ENCODE measurements at places on chromosomes 5 and 9. TPM values are rescaled to one million over a fixed set of nuclear protein-coding genes. Genes with fewer than 3 reads are reported as not detected.

The FAM151B gene
- total RNA-seq = 0.91 TPM

The PTTG1 gene
- 0.88 TPM for total RNA-seq

The TMEM232 gene
- total RNA-seq = 3.6 TPM

DNA sequence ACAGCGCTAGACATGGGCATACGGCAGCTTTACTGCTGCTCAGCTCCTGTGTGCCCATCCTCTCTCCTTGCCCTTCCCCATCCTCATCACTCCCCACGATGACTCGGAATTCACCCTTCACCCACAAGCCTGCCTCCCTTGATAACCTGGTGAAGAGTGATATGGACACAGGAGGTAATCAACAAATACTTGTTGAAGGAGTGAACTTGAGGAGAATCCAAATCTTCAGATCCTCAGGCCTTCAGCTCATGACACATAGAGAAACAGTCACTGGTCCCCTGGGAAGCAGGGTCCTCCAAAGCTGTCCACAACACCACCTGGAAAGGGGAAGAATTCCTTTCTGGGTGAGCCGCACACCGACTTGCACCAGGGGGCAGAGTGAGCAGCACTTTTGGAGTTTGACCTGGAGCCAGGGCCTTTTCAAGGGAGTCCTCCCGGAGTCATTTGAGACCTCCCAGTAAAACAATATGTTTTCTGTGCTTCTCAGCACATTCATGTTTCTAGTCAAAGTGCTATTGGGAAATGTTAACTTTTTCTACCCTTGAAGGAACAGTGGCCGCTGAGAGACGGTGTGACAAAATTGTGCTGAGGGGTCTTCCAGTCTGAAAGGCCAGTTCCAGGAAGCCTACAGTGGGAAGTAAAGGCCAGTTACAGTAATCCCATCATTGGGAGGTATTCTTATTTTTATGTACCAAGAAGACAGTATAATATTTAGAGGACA is 332.3 kb downstream of the CWC27 start:
- DNase-seq = peak; percentile 36

DNA sequence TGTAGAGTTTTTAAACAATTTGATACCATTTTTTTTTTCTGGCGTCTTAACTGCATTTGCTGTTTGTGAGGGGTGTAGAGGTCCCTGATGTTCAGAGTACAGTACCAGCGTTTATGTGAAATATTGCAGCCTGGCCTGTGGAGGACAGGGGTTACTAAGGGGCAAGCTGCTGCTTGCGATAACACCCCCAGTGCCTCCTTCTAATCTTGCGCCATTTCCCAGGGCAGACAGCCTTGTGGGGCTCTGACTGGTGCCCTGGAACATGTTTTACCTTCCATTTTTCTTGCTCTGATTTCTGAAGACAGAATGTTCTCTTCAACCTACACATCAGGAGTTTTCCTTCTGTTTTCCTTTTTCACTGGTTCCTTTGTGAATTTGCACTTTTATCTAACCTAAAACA is 142.9 kb downstream of the DOCK8 start:
- DNase-seq = no peak

DNA sequence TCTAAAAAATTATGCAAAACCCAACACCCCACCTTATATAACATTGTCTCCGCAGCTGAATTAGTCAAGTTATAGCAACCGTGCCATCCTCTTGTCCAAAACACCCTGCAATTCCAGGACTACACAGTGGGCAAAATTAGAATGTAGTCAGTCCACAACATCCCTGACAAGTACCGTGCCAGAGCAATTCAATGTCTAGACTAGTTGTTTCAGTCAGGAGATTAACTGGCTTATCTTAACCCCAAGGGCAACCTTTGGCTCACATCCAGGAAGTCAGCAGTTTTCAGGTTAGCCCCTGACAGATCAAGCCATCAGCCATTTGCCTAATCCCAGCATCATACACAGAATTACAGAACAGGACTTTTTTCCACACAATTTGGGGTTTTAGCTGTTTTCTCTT is 240.8 kb upstream of the TMEM161B start:
- DNase-seq = no peak

- no peak for DNase-seq
These were observed 16.9 kb downstream of the CSNK1G3 start for GRCh38 chr5:123528878-123529277.

GRCh38 chr9:120934281-120934680 is 7.7 kb upstream of the TRAF1 start:
- no peak for DNase-seq

DNA sequence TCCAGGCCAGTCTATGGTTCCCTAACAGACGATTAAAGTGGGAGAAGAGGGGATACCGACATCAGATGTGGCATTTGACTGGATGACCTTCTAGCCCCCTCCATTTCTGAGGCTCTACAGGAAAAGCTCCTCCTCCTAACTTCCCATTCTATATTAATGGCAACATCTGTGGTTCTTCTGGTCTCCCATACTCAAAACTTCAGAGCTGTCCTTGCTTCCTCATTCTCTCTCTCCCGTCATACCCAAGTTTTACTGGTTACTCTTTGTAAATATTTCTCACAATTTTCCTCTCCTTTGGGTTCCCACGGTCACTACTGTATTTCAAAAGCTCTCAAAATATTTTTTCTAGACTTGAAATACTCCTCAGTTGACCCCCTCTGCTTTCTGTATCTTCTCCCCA is 36.0 kb upstream of the IL7R start:
- no peak for DNase-seq

DNA sequence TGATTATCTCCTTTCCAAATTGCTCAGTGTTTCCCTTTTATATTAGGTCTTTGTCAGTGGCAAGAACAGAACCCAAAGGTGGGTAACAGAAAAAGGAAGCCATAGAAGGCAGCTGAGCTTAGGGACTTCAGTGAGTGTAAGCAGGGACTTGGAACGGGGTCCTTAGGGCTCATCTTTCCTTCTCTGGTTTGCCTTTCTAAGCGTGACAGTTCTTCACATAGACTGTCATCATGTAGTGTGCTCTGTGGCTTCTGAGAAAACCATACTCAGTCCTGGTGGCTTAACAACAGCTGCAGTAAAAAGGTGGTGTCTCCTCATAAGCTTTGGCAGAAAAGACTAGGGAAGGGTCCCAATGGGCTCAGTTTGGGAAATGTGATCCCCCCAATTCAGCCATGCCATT is 108.8 kb downstream of the SLC12A2 start:
- DNase-seq = no peak

DNA sequence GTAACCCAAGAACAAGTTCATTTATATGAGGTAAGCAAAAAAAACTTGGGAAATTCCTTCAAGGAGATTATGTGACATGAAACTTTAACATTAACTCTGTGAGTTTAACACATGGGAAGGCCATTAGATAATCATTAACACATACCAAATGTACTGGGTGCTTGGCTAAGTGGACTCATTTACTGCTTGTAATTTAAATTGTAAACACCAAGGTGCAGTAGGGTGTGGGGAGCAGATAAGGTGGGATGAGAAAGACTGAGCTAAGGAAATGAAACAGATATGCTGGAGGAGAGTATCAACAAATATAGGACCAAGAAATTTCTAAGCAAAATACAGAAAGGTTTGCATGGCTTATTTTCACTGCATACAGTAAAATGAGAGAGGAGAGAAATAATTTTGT is 2384.8 kb upstream of the ACO1 start:
- DNase-seq = no peak

DNA sequence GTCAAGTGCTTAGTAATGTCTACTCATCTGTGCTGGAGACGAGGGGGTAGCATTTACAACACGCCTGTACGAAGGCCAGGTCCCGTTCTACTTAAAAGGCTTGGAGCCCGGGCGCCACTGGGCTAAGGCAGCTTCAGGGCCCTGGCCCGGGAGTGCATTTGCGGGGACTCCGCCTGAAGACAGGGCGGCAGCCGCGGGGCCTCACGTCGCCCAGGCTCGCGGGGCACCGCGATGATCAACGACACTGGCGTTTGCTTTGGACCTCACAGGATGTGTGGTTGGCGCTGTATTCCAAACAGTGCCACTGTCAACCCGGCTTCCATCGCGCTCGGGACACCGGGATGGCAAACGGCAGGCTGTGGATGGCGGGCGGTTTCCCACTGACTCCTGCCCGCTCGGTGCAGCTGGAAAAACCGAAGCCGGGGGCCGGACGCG is 1.1 kb upstream of the TENT4A start:
- DNase-seq = peak; percentile 46

- DNase-seq = peak; percentile 75
These were observed 269.1 kb downstream of the FANCC start for GRCh38 chr9:95048225-95049087.

DNA sequence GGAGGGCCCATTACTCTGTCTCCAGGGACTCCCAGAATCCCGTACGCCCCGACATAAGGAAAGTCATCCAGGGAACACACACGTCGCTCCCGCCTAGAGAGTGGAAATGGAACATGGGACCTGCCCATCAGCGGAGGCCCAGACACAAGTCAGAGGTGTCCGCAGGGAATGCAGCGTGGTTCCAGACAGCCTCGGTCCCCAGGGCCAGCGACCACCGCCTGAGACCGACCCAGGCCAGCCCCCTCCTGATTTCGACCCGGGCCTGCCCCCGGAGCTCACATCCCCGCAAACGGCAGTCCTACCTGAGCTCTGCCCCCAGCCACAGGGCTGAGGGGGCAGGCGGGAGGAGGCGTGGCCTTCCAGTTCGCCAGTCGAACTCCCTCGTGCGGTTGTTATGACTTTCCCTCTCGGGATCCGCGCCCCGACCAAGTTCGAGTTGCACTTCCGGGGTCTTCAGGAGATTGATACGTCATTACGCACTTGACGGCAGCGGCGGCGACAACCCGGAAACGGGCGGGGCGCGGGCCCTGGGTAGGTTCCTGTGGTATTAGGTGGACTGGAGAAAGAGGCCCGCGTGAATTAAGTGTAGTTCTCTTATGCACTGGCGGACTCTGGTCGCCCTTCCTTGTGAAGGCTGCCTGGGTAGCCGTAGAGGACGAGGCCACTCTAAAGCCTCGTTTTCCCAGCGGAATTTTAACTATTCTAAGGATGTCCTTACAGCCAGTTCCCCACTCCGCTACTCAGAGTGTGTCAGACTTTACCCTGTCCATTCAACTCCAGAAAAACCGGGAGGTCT is 370.0 kb upstream of the POU5F2 start:
- peak; percentile 95 for DNase-seq

- no peak for DNase-seq
These were observed 18.1 kb downstream of the SAR1B start for GRCh38 chr5:134614450-134615085.

DNA sequence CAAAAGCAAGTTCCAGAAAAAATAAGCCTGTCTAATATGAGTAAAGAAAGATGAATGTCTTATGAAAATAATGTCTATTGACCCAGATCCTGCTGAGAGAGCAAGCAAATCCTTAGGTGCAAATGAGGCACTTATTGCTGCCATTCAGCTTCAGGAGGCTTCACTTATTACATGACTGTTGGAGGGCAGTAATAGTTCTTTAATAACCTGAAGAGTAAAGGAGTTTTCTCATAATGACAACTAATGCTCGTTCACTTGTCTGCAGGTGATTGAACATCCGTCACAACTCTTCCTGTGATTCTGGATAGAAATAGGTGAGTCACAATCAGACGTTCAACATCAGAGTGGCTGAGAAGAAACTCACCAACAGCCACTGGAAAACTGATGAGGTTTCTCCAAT is 58.3 kb downstream of the SPOCK1 start:
- no peak for DNase-seq

DNA sequence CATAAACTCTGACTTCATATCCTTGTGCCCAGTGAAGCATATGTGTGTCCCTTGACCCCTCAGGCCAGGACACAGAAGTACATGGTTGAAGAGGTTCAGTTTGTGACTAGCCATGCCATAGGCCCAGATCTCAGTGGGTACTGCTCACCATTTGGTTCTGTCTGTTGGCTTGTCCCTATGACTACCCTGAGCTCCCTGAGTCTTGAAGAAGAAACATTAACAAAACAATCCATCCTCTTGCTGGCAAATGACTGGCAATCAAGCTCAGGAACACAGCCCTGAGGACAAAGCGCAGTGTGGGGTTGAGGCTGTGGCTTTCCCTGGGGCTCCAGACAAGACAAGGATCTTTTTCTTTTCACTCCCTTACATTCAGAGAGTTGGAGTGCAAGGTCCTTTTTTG is 46.3 kb downstream of the TNFAIP8 start:
- DNase-seq = no peak

- peak; percentile 84 for DNase-seq
These were observed 12.0 kb downstream of the PDGFRB start for GRCh38 chr5:150143350-150144245.

DNA sequence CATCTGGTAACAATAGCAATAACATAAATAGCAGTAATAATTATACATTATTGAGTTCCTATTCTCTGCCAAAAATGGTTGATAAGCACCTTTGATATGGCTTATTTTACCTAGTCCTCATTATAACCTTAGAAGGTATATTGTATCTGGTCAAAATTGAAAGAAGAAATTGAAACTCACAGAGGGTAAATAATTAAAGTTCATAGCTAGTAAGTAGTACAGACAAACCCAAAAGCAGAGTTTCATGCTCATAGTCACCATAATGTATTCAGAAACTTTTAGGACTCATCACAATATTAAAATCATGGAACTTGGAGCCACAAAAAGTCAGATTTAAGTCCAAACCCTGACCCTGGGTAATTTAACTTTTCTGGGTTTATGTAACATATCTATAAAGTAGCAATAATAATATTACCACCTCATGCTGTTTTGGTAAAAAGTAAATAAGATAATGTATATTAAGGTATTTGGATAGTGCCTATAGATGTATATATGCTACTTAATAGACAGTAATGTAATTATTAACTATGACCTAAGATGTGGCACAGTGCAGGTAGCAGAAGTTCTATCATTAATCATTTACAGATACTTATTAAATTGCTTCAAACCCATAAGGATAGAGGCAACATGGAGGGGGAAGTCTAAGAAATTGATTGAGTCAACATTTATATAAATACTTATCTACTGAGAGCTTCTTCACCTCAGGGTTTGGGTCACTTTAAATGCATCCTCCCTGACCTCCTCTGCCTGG is 32.4 kb downstream of the STK32A start:
- no peak for DNase-seq

DNA sequence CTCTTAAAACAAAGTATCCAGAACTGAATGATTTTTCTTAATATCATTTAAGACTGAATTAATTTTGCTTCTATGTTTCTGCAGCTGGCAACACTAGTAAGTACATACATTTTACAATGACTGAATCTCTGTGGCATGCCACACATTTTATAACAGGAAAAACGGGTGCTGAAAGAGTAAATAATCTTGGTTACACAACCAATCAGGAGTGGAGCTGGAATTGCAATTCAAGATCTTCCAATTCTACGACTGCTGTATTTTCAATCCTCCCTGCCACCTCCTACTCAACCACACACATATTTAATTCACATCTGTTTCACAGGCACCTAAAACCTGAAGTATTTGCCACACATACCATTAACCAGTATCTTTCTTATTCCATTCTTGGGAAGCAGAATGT is 52.7 kb upstream of the NR5A1 start:
- DNase-seq = no peak
